NCI-H748 treated with DMSO at 0.1 percent for 48 hours (cell line): ENCODE measurements at places on chromosomes 4 and X.

- no peak for DNase-seq
These were observed 896.8 kb downstream of the ADGRL3 start for GRCh38 chr4:62096881-62097280.

DNA sequence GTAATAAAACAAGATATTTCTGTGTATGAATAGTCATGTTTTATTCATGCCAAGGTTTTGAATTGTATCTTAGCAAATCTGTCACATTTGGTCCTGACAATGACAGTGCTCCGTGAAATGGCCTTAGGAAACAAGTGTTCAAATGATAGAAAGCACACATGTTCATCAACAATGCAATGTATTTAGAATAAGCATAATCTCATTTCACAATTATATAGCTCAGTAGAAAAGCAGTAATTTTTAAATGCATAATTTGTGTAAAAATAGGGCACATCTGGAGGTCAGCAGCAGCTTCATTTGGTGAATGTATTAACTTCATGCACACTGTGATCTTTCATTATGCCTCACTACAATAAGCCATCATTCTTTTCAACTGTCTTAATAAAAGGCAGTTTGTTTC is 380.4 kb downstream of the GPM6A start:
- DNase-seq = no peak

DNA sequence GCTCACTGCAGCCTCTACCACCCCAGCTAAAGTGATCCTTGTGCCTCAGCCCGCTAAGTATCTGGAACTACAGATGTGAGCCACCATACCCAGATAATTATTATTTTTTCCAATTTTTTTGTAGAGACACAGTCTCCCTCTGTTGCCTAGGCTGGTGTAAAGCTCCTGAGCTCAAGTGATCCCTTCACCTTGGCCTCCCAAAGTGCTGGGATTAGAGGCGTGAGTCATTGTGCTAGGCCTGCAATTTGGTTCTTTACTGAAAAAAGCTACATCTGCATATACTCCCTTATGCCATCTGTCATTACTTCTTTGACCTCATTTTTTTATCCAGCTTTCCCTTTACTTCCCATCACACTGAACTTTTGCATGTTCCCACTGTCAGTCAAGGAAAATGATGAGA is 2012.4 kb upstream of the IGFBP7 start:
- DNase-seq = no peak

- no peak for DNase-seq
These were observed 23.5 kb upstream of the PRDM8 start for GRCh38 chr4:80173841-80174240.

DNA sequence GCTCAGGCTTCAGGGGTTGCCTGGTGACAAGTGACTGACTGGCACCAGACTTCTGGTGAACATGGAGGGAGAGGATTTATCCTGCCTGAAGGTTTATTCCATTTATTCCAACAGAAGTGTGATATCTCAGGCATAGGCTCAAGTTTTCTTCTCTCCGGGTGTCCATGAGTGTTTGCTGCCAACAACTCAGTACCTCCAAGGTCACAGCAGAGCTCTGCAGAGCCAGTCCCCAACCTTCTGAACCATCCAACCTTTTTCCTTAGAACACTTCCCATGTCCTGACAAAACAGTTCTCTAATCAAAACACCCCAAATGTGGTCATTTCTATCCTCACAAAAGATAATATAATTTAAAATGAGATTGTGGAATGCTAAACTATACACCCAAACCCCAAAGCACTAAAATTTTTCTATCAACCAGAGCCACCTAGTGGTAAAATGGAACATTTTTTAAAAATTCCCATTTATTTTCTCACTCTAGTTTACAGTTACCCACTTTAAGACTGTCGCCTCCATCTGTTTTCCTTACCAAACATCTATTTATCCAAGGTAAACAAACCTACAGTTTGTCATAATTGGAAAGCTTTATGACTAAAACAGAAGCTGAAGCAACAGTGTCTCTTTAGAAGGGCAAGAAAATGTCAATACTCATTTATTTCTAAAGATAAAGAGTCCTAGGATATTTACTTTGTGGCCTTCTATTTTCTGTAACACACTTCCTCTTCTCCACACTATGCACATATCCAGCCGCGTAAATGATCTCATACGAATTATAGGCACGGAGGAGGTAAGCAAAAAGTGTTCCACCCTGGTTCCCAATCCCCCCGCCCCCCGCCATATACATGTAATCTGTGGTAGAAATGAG is 39.5 kb downstream of the TMEM154 start:
- DNase-seq = peak; percentile 78

DNA sequence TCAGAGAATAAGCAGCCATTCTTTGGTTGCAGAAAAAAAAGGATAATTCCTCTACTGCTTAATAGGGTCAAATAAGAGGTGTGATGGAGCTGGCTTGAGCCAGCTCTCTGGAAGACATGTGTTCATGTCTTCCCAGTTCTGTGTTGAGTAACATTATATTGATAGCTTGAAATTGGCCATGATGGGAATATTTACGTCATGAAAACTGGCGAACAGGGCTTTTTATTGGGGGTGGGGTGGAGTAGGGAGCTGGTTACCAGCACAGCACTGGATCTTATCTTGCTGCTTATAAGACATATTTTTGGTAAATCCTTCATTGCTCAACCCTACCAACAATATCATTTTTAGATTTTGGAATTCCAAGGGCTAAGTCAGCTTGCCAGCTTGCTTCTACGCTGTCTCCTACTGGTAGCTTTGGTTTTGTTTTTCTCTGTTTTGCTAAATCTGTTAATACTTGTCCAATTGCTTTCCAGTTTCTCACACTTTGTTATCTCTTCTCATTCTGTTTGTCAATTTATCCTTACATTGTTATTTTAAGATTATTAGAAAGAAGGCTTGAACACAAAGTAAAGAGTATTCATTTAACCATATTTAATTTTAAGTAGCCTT is 25.3 kb upstream of the GBA3 start:
- no peak for DNase-seq

- no peak for DNase-seq
These were observed 2.0 kb downstream of the ANKRD37 start for GRCh38 chr4:185398618-185399017.

DNA sequence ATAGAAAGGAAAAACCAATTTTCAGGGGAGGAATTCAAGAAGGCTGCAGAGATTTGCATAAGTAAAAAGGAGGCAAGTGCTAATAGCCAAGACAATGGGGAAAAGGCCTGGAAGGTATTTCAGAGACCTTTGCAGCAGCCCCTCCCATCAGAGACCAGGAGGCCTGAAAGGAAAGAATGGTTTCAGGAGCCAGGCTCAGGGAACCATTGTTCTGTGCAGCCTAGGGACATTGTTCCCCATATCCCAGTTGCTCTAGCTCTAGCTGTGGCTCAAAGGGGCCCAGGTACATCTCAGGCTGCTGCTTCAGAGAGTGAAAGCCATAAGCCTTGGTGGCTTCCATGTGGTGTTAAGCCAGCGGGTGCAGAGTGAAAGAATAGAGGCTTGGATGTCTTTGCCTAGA is 24.0 kb downstream of the NAP1L3 start:
- DNase-seq = no peak

DNA sequence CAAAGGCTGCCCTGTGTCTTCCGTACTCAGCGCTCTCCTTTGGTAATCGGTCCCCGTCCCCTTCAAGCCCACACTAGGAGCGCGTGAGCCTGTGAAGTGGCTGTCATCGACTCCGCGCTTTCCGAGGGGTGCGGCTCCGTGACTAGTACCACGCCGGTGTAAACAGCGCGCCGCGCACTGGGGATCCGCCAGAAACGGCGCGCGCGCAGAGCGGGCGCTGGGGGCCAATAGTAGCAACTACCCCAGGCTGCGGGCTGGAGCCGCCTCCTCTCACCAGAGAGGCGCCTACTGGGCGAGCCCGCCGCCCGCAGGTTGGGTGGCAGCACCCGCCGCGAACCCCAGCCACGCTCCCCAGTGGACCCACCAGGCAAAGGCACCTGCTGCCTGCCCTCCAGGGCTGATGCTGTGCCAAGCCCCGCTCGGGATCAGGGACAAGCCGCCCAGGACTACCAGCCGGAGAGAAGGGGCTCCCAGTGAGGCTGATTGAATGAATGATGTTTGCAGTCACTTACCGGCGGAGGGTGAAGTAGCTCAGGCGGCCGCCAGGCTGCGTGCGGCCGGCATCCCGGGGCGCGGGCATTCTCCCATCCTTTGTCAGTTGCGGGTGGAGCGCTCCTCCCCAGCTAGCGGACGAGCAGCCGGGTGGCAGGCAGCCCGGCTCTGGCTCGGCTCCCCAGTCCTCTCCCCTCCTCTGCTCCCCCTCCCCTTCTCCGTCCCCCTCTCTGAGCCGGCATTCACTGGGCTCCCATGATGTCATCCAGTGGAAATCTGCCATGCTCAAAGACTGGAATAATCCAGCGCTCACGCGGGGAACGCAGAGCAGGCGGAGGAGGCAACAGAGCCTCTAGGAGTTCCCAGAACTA is 370.3 kb upstream of the SMIM31 start:
- DNase-seq = peak; percentile 7

DNA sequence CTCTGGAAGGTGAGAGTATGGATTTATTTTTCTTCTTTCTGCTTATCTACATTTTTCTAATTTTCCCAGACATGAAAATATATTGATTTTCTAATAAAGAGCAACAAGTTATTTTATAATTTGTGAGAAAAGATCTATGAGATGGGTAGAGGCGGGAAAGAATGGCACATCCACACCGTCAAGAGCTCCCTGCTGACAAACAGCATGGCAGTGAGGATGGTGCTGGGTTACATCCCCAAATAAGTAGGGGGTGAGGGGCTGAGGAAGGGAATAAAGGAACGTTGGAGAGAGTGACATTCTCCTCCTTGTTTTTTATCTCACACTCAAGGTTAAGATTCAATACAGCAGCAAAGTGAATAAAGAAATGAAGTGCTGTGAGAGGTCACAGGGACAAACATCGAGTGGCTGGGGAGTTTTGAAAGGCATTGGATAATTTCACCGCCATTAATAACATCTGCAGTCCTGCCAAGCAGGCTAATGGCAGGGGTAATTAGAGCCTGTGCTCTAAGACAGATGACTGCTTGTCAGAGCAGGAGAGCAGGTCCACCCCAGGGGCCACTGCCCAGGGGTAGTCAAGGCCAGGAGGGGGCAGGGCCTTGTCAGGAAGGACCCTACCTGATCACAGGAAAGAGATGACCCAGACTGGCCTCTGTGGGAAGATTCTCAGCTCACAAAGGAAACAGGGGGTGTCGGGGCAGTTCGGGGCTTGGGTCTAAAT is 323.8 kb downstream of the FBXW7 start:
- peak; percentile 14 for DNase-seq

DNA sequence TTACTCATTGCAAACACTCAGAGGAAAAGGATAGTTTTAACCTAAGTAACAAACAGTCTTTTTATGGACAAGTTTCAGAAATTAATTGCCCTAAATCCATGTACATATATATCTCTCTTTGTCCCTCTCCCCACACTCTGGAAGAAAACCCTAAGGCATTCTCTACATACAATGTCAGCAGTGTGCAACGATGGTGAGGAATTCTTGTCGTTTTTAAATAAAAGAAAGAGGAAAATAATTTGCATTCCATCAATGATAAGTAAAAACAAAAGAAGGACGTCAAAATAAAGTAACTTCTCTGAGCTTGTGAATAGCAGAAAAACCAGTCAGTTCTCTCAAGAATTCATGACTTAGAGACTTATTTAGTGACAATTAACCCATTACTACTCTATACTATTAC is 550.5 kb upstream of the DIPK2B start:
- DNase-seq = no peak

- no peak for DNase-seq
These were observed 53.9 kb upstream of the KIAA1210 start for GRCh38 chrX:119181491-119181890.

- no peak for DNase-seq
These were observed 130.5 kb downstream of the ANK2 start for GRCh38 chr4:113179996-113180395.

DNA sequence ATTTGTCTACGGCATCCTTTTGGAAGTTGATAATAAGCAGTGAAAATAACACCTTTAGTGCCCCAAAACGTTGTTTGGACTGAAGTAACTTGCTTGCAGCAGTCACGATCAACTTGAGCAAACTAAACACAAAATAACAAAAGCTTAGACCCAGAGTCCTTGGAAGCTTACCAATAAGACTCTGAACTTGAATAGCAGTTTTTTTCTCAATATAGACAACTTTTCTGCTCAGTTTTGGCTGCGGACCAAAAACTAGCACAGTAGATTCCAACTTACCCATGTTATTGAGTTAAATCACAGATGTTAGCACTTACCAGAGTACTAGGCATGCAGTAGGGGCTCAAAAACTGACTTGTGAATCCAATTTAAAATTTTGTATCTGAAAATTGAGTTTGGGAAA is 746.9 kb downstream of the PCDH19 start:
- no peak for DNase-seq

- DNase-seq = no peak
These were observed 29.4 kb downstream of the WDR13 start for GRCh38 chrX:48626401-48627298.
